ENCODE measurements at places on chromosomes 11 and 22. TPM values are rescaled to one million over a fixed set of nuclear protein-coding genes. Genes with fewer than 3 reads are reported as not detected.

The APOA4 gene
- not detected for total RNA-seq

DNA sequence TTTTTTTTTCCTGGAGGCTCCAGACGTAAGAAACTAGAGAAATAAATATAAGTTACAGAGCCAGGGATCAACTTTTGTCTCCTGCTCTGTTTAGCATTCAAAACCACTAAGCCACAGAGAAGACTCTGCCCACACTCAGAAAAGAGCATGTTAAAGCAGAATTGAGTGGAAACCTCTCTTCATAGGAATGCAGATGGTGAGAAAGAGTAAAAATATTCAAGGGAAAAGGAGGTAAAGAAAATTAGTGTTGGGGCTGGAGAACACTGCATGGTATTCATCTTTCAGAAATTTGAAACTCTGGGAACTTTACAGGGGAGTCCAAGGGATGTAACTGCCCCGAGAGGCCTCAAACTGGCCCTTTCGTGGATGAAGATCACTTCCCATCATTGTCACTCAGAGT, 65.1 kb downstream of the CLMP start:
- H3K27me3 ChIP-seq: peaks cover 2% of the 10 kb centered on the region
- H3K36me3 ChIP-seq: no peaks in the 10 kb centered on the region
- H3K27ac ChIP-seq: no peak overlapping the region
- H3K4me3 ChIP-seq: no peak overlapping the region
- DNase-seq: no peak

- DNase-seq: no peak
- no peaks in the 10 kb centered on the region for H3K4me1 ChIP-seq
- H3K27me3 ChIP-seq: no peaks in the 10 kb centered on the region
- no peak overlapping the region for H3K27ac ChIP-seq
- H3K4me3 ChIP-seq: no peak overlapping the region
- H3K36me3 ChIP-seq: no peaks in the 10 kb centered on the region
Measured at GRCh38 chr11:27020751-27021150, 19.9 kb upstream of the BBOX1 start.

The TTC17 gene
- 79.8 TPM for total RNA-seq

DNA sequence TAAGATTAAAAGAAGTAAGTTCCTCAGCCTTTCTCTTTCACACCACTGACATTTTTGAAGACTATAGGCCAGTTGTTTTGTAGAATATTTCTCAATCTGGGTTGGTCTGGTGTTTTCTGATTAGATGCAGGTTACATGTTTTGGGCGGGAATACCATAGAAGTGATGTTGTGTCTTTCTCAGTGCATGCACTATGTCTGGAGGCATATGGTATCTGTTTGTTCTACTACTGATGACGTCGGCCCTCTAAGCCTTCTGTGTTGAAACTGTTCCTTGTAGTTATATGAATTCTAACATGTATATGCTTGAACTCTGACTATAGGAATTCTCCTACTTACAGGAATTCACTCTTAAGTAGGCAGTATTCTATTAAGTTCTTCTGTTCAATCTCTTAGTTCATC, 21.6 kb downstream of the ZFTA start:
- H3K4me1 ChIP-seq: peaks cover 16% of the 10 kb centered on the region
- no peak overlapping the region for H3K4me3 ChIP-seq
- DNase-seq: no peak
- no peak overlapping the region for H3K27ac ChIP-seq
